Astrocyte (in vitro differentiated cells and primary cell): ENCODE measurements at places on chromosomes 1 and 21. TPM values are rescaled to one million over a fixed set of nuclear protein-coding genes. Genes with fewer than 3 reads are reported as not detected.

GRCh38 chr1:18883636-18884418 is 18.5 kb downstream of the ALDH4A1 start:
- peaks cover 9% of the 10 kb centered on the region for H3K4me1 ChIP-seq
- no peaks in the 10 kb centered on the region for H3K27me3 ChIP-seq
- no peak overlapping the region for H3K27ac ChIP-seq
- H3K4me3 ChIP-seq, result no peak overlapping the region
- DNase-seq, result peak; percentile 61
- H3K36me3 ChIP-seq, result no peaks in the 10 kb centered on the region

GRCh38 chr1:185453496-185454192 is 136.6 kb upstream of the IVNS1ABP start:
- peak; percentile 80 for DNase-seq
- H3K4me1 ChIP-seq, result no peaks in the 10 kb centered on the region
- no peaks in the 10 kb centered on the region for H3K27me3 ChIP-seq
- H3K4me3 ChIP-seq, result no peak overlapping the region
- no peaks in the 10 kb centered on the region for H3K36me3 ChIP-seq
- H3K27ac ChIP-seq, result peak overlapping the region; percentile 77

DNA sequence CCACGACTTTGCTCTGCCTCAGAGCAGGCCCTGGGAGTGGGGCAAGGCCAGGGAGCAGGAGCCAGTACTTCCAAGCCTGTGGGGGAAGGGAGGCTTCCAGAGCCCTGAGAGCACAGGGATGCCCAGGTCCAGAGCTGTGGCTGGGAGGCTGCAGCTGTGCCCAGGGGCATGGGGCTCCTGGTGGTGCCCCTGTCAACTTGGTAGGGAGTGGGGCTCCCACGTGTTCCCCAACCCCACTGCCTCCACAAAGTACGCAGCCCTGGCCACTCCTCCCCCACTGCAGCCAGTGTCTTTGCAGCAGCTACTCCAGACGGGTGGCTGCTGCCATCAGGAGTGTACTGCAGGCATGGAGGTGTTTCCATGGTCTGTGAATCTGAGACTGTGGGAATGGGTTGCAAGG is 294.1 kb upstream of the SNX7 start:
- DNase-seq, result no peak
- H3K36me3 ChIP-seq, result no peaks in the 10 kb centered on the region
- no peak overlapping the region for H3K4me3 ChIP-seq
- H3K27me3 ChIP-seq, result no peaks in the 10 kb centered on the region
- no peaks in the 10 kb centered on the region for H3K4me1 ChIP-seq
- no peak overlapping the region for H3K27ac ChIP-seq

DNA sequence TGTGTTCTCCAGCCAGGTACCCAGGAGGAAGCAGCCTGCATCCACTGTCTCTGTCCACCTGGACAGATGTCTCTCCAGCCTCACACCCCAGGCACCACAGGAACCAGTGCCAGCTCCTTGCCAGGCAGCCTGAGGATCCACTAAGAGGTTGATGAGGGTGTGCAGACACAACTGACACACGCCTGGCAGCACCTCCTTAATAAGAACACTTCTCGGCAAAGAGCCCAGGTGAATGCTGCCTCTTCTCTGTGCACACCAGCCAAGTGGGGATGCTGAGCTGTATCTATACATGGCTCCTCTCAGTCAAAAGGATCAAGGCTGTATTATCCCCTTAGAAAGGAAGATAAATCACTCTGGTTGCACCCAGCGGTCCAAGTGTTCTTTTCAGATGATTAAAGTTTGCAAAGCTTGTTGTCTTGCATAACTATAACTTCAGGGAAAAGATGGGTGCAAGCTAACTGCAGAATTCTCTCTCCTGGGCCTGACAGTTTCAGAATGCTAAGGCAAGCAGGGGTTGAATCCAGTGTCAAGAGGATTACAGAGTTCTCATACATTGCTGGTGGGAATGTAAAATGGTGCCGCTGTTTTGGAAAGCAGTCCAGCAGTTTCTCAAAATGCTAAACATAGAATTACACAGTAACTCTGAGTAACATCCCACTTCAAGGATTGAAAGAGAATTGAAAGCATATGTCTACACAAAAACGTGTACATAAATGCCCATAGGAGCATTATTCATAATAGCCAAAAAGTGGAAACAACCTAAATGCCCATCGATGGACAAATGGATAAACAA is 3.7 kb upstream of the CAPN8 start:
- H3K4me3 ChIP-seq, result no peak overlapping the region
- no peak overlapping the region for H3K27ac ChIP-seq
- no peaks in the 10 kb centered on the region for H3K4me1 ChIP-seq
- DNase-seq, result no peak
- no peaks in the 10 kb centered on the region for H3K36me3 ChIP-seq
- no peaks in the 10 kb centered on the region for H3K27me3 ChIP-seq

SMG5 gene
- 75.6 and 81.4 TPM in 2 replicates for total RNA-seq

DUSP10 gene
- total RNA-seq, result 34.8 and 45.8 TPM in 2 replicates

DNA sequence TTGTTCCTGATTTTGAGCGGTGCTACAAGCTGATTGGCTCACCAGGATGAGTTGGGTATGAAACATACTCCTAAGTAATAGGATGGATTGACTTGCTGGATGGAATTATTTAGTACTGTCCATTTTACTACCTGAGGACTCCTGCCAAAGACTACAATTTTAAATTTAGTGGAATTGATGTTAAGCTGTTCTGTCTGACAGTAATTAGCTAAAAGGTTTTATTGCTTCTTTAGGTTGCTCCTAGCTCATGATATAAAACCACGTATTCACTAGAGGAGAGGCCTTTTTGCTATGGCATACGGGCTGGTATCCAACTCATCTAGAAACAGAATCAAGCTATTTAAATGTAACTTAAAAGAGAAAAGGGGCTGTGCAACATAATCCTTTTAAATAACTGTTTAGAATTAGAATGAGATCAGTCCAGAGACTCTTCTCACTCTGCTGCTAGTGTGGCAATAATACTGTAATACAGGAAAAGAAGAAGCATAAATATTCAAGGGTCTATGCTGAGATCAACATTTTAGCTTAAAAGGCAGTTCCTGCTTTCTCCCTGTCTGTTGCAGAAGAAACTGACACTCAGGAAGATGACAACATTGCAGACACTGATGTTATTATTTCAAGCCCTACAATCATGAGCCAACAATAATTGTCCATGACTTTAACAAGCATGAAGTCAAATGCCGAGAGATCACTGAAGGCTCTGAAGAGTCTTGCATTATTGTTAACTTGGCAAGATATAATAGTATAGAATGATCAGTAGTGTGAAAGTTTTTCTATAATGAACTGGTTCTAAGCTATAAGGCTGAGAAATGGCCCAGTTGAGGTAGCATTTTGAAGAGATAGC is 258.7 kb upstream of the ADGRL4 start:
- H3K4me1 ChIP-seq, result no peaks in the 10 kb centered on the region
- no peak for DNase-seq
- no peaks in the 10 kb centered on the region for H3K36me3 ChIP-seq
- no peak overlapping the region for H3K4me3 ChIP-seq
- no peak overlapping the region for H3K27ac ChIP-seq

- H3K36me3 ChIP-seq, result no peaks in the 10 kb centered on the region
- peaks cover 23% of the 10 kb centered on the region for H3K4me1 ChIP-seq
- H3K27me3 ChIP-seq, result no peaks in the 10 kb centered on the region
- DNase-seq, result no peak
- no peak overlapping the region for H3K4me3 ChIP-seq
These were observed 11.5 kb upstream of the SLC2A1 start for GRCh38 chr1:42970143-42970542.
